GM12892 (cell line): ENCODE measurements at places on chromosomes 13 and 19.
A peak's percentile ranks its signal among the peaks of the same experiment; 100 is the strongest.

GRCh38 chr13:39941236-39941635 is 285.8 kb downstream of the COG6 start:
- no peak for DNase-seq

- DNase-seq = no peak
Measured at GRCh38 chr19:50206191-50206590, 2.8 kb downstream of the MYH14 start.

GRCh38 chr19:53190253-53190652 is 2.9 kb downstream of the ZNF665 start:
- DNase-seq = no peak

- DNase-seq = peak; percentile 60
Measured at GRCh38 chr19:4140237-4140711, 13.2 kb upstream of the CREB3L3 start.

DNA sequence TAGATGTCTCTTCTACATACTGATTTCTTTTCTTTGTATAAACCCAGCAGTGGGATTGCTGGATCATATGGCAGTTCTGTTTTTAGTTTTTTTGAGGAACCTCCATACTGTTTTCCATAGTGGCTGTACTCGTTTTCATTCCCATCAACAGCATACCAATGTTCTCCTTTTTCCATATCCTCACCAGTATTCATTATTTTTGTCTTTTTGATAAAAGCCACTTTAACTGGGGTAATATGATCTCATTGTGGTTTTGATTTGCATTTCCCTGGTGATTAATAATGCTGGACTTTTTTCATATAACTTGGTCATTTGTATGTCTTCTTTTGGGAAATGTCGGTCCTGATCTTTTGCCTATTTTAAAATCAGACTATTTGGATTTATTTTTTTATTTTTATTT is 108.5 kb downstream of the PAN3 start:
- DNase-seq = no peak

DNA sequence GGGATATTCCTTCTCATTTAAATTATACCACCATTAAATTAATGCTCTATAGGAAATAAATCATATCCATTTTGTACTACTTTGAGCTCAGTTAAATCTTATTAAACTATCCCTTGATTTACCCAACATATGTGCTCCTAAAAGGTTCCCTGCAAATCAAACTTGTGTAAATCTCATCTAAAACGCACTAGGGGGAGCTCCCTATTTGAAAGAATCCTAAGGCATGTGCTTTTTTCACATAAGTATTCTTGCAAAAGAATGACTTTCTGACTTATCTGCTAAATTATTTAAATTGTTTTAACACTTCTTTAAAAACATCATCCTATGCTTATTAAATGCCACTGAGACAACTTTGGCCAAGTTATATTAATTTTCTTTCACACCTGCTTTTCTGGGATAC is 7.9 kb downstream of the INTS6 start:
- no peak for DNase-seq

GRCh38 chr19:46303322-46303690 is 6.5 kb downstream of the HIF3A start:
- DNase-seq = no peak

DNA sequence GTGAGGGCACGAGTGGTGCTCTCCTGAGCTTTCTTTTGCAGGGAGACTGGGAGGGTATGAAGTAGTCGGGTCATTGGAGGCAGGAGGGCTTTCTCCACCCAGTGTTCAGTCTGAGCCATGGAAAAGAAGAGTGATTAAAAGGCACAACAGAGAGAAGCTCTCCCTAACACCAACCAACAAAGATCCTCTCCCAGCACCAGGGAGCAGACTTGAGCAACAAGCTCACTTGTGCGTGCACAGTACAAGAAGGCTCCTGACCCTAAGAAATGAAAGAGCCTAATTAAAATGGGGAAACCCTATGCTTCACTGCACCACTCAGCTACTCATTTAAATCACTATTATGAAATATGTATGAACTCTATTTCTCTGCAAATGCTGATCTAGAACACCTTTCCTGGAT is 276.3 kb upstream of the SOX21 start:
- no peak for DNase-seq

- no peak for DNase-seq
Measured at GRCh38 chr19:46630586-46631205, 5.3 kb downstream of the GNG8 start.

DNA sequence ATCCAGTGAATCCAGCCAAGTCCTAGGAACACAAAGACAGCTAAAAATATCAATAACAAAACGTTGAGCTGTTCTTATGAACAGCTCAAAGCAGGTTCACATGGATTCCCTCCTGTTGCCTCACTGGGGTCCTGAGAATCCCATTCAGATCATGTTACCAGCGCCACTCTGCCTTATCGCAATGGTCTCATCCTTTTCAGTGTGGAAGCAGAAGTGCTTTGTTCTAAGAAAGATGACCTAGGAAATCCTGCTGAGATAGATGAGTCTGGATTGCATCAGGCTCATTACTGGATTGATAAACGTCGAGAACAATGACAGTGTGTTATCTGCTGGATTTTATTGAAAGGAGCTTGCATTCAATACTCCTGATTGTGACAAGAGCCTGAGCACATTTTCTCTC is 87.0 kb downstream of the SLAIN1 start:
- no peak for DNase-seq
